ENCODE measurements at places on chromosomes 5 and 9.

DNA sequence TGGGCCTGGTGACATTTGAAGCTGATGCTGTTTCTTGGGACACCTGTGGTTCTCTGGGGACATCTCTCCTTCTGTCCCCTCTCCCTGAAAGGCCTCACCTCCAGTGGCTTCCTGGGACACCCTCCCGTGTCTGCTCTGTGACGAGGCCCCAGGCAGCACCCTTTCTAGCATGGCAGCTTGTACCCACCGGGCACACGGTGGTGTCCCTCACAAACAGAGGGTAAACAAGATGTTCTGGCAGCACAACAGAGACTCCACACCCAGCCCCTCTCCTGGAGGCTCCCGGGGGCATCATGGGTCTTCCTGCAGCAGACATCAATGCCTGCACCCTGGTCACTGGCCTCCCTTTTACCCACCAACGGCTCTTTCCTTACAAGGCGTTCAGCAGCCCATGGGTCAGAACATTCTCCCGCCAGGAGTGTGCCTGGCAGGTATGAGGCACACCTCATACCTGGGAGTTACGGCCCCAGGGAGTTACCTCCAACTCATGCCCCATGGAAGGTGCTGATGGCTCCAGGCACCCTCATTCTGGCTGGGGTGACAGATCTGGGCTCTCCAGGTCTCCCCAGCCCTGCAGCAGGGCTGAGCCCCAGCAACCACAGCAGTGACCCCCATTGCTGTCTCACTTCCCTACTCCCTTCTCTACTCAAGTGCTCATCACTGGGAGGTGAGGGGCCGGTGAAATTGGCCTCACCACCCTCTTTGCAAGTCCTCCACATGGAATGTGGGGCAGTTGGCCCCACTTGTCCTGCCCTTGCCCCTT, 51.1 kb downstream of the BARX1 start:
- no peak for DNase-seq

GRCh38 chr9:103458826-103459225, 463.7 kb downstream of the CYLC2 start:
- DNase-seq: no peak

DNA sequence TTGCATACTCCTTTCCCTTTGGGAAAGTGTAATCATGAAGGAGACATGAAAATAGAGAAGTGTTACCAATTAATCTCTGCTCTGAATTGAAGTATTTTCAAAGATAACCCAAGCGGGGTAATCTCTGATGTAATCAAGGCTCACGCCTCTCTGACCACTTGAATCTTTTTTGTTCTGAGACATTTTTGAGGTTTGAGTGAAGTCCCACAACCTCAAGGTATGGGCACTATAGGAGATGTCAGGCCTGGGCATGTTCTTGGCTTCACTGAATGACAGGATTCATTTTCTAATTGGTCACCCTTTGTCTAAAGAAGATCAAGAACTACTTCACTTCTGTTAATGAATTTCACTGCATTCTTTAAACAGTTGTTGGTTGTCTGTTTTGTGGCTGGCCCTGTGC, 23.7 kb downstream of the ENHO start:
- DNase-seq: no peak

DNA sequence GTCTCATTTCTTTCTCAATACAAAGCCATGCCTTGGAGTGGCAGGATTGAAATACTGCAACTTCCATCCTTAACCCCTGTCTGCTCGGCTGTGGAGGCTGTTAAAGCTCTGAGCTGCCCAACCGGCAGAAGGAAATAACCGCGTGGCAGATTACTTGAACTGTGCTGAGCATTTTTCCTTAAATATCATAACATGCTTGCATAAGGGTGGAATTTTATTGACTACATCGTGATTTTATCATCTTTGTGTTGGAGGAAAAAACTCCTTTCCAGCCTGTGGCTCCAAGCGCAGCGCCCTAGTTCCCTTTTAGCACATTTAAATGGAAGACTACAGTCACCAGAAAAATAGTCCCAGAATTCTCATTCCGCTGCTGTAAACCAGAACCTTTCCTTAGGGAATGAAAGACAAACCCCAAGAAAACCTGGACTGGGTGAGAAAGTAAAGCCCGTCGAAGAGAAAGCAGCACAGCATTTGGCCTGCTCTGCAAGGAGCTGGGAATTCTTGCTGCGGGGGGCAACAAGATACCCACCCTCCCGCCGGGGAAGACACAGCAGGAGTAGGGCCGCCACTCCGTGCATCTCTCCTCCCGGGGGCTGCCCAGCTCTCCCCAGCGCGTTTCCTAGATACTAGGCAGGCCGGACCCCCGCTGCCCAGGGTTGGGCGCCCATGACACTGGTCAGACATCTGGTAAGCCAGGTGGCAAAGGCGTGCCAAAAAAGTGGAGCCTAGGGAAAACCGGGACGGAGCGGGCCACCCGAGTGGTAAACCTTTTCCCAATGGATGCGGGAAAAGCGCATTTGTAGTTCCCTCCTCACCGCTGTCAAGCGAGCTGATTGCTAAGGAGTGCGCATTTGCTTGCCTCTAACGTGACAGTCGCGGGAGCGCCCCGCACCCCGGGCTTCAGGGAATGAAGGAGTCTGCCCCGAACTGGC, 1.3 kb downstream of the SHC3 start:
- DNase-seq: no peak

- DNase-seq: no peak
Measured at GRCh38 chr9:94692601-94693000, 33.9 kb upstream of the AOPEP start.

GRCh38 chr5:173069671-173070070, 13.5 kb downstream of the CREBRF start:
- no peak for DNase-seq

DNA sequence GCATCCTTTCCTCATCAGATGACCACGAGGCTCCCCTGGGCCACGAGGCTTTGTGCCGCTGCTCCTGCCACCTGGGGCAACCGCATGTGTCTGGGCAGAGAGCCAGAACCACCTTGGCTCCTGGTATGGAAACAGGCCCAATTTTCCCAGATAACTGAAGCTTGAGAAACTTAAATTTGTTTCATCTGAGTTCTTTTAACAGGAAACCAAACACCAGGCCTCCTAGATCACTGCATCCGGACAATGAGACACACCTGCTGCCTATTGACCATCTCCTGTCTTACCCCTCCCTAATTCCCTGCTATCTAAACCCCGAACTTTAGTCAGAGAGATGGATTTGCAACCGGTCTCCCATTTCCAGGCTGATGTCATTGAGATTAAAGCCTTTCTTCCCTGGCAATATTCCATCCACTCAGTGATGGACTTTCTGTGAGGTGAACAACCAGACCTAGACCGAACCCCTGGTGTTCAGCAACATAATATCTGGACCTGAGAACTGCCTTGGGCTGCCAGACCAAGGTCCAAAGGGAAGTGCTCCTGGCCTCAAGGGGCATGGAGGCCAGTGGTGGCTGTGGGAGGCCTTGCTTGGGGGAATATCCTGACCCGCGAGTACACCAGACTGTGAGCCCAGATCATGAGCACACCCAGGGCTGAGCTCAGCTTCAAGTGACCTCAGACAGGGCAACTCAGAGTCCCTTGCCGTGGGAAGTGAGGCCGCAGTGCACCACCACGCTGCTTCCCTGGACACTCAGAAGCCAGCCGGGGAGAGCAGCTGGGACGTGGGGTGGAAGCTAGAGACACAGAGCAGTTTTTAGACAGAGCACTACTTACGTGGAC, 199.7 kb downstream of the HSPA4 start:
- DNase-seq: no peak

DNA sequence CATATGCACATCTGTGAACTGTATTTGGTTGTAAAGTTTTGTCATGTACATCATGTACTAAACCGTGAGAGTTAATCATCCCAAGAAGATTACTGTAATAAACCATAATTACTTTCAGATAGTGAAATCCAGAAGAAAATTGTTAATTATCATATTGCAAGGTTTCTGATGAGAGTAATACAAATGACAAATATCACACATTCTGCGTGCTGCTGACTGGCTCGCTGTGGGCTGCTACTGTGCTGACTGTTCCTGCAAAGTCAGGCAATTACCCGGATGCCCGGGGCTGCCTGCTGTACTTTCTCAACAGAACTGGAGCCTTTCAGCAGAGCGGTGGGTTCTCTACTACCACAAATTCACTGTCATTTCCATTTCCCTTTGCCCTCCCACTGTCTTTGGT, 68.3 kb downstream of the SMARCA2 start:
- no peak for DNase-seq

GRCh38 chr5:9644630-9645029, 14.5 kb upstream of the TAS2R1 start:
- no peak for DNase-seq

- no peak for DNase-seq
Measured at GRCh38 chr9:20804489-20805250, 120.6 kb downstream of the FOCAD start.

- no peak for DNase-seq
Measured at GRCh38 chr9:90078988-90079421, 474.2 kb downstream of the GADD45G start.

Measured in AG09319 (cell line).